ENCODE measurements at places on chromosomes 11 and 22.

DNA sequence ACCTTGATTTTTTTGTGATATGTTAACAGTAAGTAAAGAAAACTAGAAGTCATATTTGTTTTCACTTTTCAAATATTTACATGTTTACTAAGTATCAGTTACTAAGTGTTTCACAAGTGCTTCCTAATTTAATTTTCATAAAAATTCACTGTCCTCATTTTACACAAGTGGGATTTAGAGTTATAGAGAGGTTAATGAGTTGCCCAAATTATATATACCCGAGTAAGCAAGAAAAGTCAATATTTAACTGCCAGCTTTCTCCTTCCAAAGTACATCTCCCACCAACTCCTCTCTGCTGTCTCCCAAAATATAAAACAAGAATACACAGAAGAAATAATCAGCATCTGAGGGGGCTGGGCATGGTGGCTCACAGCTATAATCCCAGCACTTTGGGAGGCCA, 896.7 kb upstream of the ANO3 start:
- DNase-seq: no peak

GRCh38 chr11:36464720-36465119, 45.4 kb downstream of the TRAF6 start:
- DNase-seq: no peak

DNA sequence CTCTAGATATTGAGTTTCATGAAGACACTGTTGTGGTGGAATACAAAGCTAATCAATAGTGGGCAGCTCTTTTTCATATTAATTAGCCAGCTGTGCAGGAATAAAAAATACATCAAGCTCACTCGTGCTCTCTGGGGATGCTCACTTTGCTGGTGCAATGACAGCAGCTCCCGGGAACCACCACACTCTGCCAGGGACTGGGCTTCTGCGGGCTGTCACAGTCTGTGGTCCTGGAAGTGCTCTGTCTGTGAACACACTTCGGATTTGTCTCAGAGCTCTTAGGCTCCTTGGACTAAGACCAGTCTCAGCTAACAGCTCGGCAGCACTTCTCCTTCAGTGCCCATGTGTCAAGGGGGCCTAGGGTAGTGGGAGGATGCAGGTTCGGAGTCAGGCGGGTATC, 393.5 kb downstream of the TENM4 start:
- no peak for DNase-seq

DNA sequence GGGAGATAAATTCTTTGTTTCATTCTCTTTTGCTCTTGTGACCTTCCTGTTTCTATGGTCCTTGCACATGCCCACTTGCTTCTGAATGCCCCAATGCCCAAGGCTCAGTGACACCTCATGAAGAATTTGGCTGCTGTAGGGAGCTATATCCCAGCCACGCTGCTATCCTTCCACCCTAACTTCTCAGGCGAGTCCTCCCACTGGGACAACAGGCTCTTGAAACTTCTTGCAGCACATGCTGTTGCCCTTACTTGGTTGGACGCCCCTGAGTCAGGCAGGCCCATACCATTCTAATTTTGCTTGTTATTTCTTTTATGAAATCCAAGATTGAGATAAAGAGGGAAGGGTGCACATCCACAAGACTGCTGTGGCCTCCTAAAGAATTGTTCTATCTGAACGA, 57.6 kb upstream of the BLID start:
- no peak for DNase-seq

DNA sequence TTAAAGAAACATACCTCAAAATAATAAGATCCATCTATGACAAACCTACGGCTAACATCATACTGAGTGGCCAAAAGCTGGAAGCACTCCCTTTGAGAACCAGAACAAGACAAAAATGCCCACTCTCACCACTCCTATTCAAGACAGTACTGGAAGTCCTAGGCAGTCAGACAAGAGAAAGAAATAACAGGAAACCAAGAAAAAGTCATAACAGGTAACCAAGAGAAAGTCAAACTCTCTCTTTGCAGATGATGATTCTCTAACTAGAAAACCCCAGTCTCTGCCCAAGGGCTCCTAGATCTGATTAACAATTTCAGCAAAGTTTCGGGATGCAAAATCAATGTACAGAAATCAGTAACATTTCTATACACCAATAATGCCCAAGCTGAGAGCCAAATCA, 35.6 kb downstream of the TMEM123 start:
- no peak for DNase-seq

DNA sequence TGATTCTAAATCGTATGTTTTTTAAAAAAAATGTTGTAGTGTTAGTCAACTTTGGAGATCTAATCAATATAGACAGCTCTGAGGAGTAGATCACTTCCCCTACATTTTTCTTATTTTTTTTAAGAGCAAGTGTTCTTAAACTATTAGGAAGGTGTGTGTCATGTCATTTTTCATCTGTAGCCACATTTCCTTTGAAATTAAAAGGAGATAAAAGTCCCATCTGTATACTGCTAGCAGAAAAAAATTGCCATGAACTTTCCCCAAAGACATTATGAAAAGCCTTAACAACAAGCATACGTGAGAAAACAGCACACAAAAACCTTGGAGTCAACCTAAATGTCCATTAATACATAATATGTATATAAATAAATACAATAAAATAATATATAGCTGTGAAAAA, 286.6 kb downstream of the ETS1 start:
- DNase-seq: no peak

GRCh38 chr22:35381424-35382009, 621 bp downstream of the HMOX1 start:
- no peak for DNase-seq

DNA sequence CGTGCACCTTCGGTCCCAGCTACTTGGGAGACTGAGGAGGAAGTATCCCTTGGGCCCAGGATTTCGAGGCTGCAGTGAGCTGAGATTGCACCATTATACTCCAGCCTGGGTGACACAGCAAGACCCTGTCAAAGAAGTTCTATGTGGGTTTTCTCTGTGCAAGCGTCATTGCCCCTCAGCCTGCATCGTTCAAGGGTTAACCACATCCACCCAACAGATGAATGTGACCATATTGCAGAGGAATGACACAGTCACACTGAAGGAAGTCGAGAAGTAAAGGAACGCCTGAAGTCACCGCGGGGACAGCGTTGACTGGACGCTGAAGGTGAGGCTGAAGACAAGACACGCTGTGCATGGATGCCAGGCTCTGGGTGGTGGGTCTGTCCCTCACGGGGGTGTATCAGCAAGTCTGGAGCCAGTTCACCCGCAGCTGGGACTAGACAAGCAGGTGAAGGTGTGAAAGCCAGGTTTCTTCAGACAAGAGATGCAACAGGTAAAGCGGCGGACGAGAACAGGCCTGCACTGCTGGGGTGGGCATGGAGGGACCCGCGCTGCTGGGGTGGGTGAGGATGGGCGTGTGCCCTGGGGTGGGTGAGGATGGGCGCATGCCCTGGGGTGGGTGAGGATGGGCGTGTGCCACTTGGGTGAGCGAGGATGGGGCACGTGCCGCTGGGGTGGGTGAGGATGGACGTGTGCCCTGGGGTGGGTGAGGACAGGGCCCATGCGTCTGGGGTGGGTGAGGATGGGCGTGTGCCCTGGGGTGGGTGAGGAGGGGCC, 36.5 kb upstream of the TOLLIP start:
- no peak for DNase-seq

GRCh38 chr11:17751558-17751957, 17.0 kb downstream of the KCNC1 start:
- DNase-seq: no peak

- DNase-seq: no peak
Observed at GRCh38 chr11:11786771-11787170, 55.0 kb upstream of the USP47 start.

DNA sequence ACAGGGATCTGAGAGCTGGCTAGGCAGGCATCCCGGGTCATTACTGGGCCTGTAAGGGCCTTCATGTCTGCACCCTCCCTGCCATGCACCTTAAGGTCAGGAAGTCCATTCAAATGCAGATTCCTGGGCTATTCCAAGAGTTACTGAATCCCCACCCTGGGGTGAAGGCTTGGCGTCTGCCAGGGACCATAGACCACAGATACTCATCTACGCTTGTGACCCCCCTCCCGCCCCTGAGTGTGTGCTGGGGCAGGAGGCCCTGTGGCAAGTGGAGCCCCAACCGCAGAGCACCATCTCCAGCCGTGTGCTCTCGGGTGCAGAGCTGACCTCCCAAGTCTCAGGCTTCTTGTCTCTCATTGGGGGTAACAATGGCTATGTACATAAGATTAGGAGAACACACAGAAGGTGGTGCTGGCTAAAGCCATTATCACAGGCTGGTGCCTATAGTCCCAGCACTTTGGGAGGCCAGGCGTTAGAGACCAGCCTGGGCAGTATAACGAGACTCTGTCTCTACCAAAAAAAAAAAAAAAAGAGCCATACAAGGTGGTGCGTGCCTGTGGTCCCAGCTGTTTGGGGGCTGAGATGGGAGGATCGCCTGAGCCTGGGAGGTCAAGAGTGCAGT, 19.1 kb upstream of the KCNQ1OT1 start:
- DNase-seq: no peak

- peak; percentile 83 for DNase-seq
Observed at GRCh38 chr11:109547356-109548027, 125.5 kb downstream of the C11orf87 start.

DNA sequence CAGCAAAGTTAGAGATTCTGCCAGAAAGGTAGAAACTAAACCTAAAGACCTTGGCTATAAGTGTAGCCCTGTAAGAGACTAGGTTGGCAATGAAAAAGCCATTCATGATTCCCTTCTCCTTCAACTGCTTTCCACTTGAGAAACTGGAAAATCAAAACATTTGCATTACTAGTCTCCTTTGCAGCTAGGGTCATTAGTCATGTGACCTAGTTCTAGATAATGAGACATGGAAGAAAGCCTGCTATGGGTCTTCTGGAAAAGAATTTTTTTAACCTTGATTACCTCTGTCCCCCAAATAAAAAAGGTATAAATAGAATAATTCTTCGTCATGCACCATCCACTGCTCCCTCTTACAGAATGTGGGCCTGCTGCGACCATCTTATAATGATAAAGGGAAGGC, 80.1 kb downstream of the SOX6 start:
- DNase-seq: no peak

DNA sequence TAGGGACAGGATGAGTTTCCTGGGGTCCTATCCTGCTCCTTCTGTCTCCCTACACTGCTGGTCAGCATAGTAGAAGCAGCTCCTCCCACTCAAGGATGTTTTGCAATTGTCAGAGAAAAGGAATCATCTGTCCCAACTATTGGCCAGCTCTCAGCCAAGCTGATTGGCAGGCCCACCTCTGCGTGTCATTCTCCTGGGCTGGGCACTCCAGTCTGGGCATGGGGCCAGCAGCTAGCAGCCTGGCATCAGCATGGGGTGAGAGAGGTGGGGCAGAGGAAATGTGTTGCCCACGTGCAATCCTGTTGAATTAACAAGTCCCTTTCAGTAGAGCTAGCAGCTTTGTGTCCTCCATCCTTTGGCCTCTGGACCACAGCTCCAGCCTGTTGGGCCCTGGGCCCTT, 14.1 kb downstream of the ANKK1 start:
- DNase-seq: no peak

DNA sequence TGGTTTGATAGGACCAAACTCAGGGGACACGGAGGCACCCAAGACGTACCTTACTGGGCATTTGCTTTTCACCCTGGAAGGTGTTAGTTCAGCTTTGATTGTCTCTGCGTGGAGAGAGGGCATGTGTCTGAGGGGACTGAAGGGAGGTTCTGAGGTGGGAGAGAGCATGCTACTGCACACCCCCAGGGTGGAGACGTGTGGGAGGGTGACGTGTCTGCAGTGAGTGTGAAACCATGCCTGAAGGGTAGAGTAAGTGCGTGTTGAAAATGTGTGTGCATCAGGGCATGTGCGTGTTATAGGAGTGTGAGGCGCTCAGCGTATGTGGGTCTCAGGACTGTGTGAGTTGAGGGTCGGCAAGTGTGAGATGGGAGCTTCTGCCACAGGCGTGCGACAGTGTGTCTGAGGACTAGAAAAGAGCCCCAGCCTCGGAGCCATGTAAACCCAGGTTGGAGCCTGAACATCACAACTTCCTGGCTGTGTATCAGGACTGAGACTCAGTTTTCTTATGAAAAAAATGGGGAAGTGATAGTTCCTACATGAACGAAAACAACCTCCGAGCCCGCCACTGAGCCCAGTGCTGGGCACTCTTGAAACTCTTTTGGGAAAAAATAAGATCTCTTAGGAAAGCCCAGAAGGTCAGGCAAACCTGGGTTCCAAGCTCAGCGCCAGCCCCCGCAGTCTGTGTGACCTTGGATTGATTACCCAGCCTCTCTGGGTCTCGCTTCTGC, 11.8 kb upstream of the KCNJ11 start:
- DNase-seq: no peak

DNA sequence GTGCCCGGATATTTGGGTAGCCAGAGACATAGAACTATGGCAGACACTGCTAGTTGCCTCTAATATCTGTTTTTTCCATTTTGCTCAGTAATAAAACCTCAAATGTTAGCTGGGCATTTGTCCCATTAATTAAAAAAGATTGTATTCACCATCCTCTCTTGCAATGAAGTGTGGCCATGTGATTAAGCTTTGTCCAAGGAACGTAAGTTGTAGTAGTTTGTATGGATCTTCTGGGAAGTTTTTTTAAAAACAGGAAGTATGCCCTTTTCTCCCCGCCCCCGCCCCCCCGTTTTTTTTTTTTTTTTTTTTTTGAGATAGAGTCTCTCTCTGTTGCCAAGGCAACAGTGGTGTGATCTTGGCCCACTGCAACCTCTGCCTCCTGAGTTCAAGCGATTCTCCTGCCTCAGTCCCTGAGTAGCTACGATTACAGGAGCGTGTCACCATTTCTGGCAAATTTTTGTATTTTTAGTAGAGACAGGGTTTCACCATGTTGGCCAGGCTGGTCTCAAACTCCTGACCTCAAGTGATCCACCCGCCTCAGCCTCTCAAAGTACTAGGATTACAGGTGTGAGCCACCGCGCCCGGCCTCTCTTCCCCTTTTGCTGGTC, 1.7 kb upstream of the TMEM135 start:
- no peak for DNase-seq

GRCh38 chr11:40161854-40162410, 1297.5 kb downstream of the LRRC4C start:
- DNase-seq: no peak

GRCh38 chr11:122864386-122865115, 18.0 kb upstream of the JHY start:
- DNase-seq: no peak

DNA sequence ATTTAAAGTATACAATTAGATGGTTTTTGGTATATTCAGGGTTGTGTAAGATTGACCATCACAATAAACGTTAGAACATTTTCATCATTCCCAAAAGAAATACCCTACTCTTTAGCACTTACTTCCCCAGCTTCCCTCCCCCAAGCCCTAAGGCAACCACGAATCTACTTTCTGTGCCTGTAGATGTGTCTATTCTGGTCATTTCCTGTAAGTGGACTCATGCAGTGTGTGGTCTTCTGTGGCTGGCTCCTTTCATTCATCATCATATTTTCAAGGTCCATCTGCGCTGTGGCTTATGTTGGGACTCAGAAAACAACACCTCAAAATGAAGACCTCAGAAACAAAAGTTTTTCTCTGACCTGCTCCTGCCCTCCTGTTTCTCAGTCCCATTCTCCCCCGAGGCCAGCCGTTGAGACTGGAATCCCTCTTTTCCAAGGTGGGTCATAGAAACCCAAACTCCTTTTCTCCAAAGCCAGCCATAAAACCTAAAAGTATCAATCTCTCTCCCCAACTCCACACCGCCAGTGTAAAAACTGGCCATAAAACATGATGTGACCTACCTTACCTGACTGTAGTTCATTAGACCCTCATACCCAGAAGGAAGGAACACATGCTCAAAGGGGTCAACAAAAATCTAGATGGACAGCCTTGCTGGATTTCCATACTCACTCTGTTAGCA, 12.9 kb upstream of the TMPRSS13 start:
- DNase-seq: no peak

Data from GM04503 (cell line).